Activated CD4-positive, CD25-positive, alpha-beta regulatory T cell treated with anti-CD3 and anti-CD28 coated beads, Interleukin-2, amount 50 U/mL, for 72 hours (primary cell): ENCODE measurements at places on chromosomes 2 and 18.

- DNase-seq: no peak
These were observed 437.0 kb downstream of the PTPRM start for GRCh38 chr18:8003878-8004675.

DNA sequence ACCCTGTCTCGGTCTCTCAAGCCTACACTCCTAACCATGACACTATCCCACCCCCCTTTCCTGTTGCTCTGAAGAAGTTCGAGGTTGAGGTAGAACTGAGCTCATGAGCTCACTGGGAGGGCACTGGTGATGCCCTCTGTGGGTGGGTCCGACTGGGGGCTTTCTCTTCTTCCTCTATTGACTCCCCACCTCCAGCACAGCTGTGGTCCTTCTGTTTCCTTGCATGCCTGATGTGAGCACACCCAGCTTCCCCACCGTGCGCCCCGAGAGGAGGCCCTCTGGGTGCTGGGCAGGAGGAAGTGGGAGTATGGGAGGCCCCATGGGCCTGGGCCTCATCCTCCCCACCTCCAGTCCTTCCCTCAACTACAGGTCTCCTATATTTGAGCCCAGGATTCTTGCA, 20.9 kb downstream of the SPEG start:
- no peak for DNase-seq

GRCh38 chr2:10252661-10253060, 50.0 kb upstream of the HPCAL1 start:
- DNase-seq: no peak

- no peak for DNase-seq
These were observed 6.6 kb downstream of the VWA3B start for GRCh38 chr2:98093611-98094010.

GRCh38 chr2:33340280-33340679, 136.2 kb upstream of the RASGRP3 start:
- DNase-seq: no peak

DNA sequence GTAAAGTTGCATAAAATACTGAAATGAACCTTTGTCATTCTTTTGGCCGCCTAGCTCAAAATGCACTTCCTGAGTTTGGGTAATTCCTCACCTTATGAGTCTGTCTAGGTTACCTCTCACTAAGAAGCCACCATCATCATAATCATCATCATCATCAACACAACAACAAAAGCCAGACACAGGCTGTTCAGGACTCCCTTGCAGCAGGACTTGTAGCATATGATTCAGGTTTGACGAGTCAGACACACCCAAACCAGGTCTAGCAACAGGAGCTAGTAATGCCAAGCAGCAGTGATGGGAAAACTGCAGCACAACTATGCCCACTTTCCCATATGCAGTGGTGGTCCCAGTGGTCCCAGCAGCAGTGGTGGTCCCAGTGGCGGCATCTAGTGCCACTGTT, 2.8 kb upstream of the SGO2 start:
- no peak for DNase-seq

- no peak for DNase-seq
These were observed 71.1 kb downstream of the ANKRD44 start for GRCh38 chr2:197239434-197239833.

DNA sequence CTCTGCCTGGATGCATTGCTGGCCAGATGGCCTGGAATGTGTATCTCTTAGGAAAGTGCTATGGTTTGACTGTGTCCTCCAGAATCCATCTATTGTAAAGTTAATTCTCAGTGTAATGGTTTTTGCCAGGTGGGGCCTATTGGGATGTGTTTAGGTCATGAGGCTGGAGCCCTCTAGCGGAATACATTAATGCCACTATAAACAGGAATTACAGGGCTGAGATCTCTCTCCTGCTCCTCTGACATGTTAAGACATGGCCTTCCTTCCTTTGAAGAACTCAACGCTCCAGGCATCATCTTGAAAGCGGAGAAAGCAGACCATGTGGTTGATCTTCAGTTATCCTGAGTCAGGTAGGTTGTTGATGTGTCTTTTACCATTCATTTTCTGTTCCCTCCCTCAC, 276.4 kb downstream of the RPIA start:
- DNase-seq: no peak

DNA sequence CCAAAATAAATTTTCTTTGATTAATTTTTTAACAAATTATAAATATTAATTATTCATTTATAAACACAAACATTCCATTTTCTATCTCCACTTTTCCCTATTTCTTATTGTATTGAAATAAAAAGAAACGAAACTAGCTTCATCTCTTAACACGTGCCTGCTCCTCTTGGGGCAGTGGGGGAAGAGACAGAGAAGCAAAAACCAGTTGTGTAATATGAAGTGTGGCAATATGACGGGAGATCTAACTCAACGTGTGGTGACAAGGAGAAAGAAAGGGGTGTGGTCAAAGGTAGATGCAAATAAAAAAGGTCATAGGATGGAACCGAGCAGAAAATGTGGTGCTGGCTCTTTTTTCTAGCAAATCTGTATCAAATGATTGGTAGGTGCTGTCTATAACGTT, 106.9 kb upstream of the SLC8A1 start:
- no peak for DNase-seq

DNA sequence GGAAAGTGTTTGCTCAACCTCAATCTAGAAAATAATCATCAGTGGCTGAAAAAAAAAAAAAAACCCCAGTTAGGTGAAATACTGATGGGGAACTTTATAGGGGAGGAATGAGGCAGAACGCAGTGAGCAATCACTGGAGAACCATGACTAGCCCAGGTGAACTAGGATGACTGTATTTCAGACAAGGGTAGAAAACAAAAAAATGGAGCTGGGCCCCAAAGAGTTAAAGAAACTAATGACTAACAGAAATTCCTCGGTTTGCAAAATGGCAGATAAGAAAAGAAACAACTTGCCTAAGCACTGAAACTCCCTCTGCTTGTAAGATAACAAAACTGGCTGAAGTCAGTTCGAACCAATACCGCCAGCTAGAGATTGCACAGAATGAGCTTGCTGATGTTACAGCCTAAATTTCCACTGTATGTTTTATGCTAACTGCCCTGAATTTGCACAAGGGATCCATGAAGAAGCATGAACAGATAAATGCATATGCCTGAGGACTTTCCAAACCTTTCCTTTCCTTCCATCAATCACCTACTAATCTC, 245.9 kb downstream of the METTL4 start:
- no peak for DNase-seq

DNA sequence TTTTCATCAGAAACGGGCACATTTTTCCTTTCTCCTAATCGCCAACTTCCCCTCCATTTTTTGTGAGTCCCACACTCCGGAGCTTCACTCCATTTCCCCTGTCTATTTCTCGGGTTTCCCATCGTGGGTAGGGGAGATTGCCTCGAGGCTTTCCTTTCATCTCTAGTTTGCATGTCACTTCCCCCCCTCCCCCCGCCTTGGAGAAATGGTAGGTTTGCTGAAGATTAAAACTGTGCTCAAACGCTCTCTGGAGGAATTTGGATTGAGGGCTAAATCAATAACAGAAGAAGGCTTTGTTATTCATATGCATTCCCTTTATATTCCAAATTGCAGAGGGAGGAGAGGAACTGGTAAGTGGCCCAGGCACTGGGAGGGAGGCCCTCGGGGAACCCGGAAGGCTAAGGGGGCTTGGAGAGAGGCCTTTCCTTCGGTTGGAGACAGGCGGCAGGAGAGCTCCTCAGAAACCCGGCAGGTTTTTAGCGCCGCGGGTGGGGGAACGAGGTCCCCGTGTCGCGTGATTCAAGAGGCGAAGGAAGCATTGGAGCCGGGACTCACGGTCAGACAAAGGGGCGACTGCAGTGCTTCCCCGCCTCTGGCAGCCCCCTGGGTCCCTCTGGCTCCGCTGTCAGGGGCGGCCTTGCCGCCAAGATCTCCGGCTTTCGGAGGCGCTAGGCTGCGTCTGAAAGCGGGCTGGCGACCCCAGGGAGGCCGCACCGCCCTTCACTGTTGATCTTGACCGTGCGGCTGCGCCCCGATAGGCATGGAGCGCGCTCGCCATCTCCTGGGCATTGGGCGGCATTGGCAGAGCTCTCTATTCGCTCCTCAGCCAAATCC, 2.4 kb upstream of the HOXD12 start:
- DNase-seq: peak; percentile 55

GRCh38 chr2:45264227-45265225, 255.3 kb upstream of the SIX2 start:
- DNase-seq: no peak

- no peak for DNase-seq
These were observed 1.3 kb upstream of the TMSB10 start for GRCh38 chr2:84904151-84904550.

- DNase-seq: no peak
These were observed 8.8 kb downstream of the TTLL4 start for GRCh38 chr2:218719457-218719856.

DNA sequence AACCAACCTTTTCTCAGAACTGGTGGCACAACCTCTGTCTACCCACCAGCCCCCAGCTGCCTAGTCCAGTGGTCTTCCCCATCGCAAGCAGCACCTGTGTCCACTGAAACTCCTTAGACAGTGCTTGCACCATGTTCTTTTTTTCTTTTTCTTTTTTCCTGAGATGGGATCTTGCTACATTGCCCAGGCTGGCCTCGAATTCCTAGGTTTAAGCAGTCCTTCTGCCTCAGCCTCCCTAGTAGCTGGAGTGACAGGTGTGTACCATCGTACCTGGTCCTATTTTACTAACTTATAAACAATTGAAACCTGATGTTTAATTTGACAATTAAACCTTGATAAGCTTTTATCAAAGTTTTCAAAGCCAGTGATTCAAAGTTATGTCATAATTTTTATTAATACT, 30.8 kb downstream of the SANBR start:
- no peak for DNase-seq

GRCh38 chr2:120656273-120656950, 79.3 kb upstream of the GLI2 start:
- no peak for DNase-seq
